ENCODE measurements at places on chromosomes 2 and 18.

GRCh38 chr2:100957996-100958653 lies 44.0 kb upstream of the RPL31 start:
- no peak for DNase-seq

DNA sequence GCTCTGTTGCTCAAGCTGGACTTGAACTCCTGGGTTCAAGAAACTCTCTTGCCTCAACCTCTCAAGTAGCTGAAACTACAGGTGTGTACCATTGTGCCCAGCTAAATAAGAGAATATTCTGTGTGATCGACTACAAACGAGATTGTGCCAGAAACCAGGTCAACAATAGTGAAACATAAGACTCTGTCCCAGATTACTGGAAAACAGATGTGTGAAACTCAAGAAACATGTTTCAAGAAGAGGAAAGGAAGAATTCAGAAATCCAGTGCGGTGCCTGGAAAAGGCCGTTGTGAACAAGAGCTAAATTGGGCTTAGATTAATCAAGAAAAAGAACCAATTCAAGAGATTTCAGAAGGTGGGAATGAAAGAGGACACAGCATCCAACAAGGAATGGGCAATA lies 23.4 kb upstream of the STAT1 start:
- DNase-seq: no peak

DNA sequence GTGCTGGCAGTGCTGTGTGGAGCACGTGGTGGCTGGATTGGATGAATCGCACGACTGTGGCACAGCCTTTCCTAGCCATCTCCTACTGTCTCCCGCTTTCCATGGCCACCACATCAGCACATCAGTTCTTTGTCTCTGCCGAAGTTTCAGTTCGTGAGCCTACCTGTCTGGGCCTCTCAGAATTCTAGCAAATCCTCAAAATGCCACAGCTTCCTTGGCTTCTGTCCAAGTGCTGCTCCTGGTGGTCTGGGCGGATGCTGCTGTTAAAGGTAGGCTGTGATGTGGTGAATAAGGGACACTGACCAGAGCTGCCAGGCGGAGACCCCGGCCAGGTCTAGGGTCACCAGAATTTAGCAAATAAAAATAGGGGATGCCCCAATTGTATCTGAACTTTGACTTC lies 237.4 kb downstream of the LPIN1 start:
- no peak for DNase-seq

DNA sequence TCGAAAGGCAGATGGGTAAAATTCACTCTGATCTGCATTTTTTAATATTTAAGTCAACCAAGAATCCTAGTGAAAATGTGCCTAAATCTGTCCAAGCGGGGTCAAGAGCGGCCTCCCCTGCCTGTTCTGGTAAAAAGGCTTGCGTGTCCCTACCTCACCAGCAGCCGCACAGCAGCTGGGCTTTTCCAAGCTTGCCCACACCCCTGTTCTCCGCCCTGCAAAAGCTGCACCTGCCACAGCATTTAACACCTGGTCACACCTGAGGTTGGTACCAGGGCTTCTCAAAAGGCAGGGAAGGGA lies 25.8 kb upstream of the TMEM182 start:
- no peak for DNase-seq

DNA sequence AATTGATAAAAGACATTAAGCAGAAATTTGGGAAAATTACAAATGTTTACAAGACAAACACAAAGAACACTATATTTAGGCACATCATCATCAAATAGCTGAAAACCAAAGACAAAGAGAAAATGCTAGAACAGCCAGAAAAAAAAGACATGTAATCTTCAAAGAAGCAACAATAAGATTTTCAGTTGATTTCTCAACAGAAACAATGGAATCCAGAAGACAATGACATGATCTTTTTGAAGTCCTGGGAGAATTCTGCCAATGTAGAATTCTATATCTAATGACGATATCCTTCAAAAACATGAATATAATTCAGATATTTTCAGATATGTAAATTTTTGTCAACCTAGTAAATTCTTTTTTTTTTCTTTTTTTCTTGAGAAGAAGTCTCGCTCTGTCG lies 179.0 kb downstream of the PTPRM start:
- DNase-seq: no peak

All from T-helper 2 cell (primary cell).